ENCODE measurements at places on chromosomes 2 and 18. TPM values are rescaled to one million over a fixed set of nuclear protein-coding genes. Genes with fewer than 3 reads are reported as not detected.

Gene STK39
- total RNA-seq = 19.3 TPM

Gene ANTXR1
- total RNA-seq = 181 TPM

Gene MATN3
- 2.8 TPM for total RNA-seq

Gene ANO7
- 0.45 TPM for total RNA-seq

Gene IL18RAP
- total RNA-seq = not detected

Gene LCLAT1
- total RNA-seq = 35.3 TPM

Gene IHH
- 0.15 TPM for total RNA-seq

Gene TDRD15
- total RNA-seq = not detected

Gene CCDC148
- 0.92 TPM for total RNA-seq

DNA sequence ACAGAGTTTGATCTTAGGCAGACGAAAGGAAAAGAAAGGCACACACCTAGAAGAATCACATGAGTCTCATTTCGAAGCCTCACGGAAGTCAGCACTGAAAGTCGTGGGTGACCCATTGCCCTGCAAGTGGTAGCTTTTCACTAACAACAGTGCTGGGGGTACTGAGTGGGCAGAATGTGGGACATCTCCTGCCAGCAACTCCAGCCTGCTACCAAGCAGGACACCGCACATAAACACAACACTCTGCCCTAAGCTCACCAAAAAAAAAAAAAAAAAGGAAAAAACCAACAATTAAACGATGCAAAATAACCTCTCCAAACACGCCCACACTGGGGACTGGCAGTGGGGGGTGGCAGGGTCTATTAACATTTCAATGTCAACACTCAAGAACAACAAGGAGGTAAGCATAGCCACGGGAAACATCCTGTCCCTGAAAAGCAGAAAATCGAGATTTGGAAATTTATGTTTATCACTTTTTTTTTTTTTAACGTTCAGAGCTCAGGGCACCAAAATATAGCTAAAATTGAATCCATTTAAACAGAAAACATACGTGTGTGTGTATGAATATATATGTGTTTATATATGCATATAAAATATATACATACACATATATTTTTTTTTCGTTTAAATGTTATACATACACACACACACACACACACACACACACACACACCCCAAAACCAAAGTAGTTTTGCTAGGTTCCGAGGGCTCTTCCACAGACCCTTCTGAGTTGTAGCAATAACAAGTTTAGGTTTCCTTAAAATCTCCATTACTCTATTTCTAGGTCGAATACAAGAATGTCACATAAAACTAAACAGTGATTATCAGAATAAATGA, 2.2 kb downstream of the INO80D start:
- DNase-seq = peak; percentile 52

- DNase-seq = no peak
Measured at GRCh38 chr2:198231562-198231961, 427.2 kb downstream of the PLCL1 start.

GRCh38 chr2:180446492-180446891, 439.4 kb upstream of the CWC22 start:
- DNase-seq = no peak

DNA sequence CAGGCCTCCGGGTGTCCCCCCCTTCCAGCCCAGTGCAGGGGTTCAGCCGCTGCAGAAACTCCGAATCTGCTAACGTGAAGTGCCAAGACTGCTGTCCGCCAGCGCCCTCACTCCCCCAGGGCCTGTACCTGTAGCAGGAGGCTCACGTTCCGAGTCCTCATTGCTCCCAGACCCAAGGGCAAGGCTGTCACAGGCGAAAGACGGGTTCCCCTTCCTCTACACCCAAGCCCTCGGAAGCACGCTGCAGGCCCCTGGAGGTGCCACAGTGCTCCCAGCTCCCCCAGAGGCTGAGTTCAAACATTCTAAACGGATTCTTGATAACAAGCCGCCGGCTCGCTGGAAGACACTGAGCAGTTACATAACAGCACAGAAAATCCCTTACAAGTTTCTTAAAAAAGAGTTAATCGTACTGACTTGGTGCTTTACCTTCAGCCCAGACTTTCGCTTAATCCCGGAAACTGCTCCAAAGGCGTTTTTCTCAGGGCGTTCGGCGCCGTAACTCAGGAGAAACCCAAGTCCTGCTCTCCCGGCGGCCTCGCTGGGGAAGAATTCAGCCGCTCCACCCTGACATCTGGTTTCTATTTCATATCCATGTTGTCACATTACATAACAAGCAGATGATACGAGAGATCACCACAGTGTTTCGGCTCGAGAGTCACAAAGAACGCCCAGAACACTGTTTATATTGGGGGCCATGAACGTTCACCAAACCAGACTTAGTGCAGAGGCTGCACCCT, 92.0 kb downstream of the HDAC4 start:
- DNase-seq = no peak

- DNase-seq = peak; percentile 36
Measured at GRCh38 chr2:164456619-164457018, 164.7 kb downstream of the GRB14 start.

GRCh38 chr2:230202430-230203109, 17.2 kb downstream of the SP110 start:
- DNase-seq = no peak

- no peak for DNase-seq
Measured at GRCh38 chr18:35753306-35753910, 171.9 kb downstream of the GALNT1 start.

- no peak for DNase-seq
Measured at GRCh38 chr2:132953771-132954170, 283.8 kb upstream of the LYPD1 start.

- peak; percentile 86 for DNase-seq
Measured at GRCh38 chr2:182066400-182067087, 80.9 kb downstream of the PPP1R1C start.

GRCh38 chr18:3757361-3757760, 307.4 kb downstream of the TGIF1 start:
- no peak for DNase-seq

DNA sequence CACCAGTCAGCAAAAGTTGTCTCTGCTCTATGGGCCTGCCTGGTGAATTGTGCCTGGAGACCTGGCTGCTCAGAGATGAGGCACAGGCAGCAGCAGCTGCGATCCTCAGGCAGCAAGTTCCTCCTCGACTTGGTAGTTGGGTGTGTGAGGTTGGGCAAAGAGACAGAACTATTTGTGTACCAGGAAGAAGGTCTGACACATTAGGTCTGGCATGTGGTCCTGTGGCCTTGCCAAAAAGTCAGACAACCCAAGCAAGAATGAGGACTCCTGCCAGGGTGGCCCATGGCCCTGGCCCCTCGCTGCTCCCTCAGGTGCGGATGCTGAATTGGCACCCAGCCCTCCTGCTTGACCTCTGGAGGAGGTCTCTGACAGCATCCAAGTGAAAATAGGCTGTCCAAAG, 192.7 kb downstream of the DYSF start:
- no peak for DNase-seq

GRCh38 chr2:201808027-201808426, 1.7 kb downstream of the CDK15 start:
- no peak for DNase-seq

DNA sequence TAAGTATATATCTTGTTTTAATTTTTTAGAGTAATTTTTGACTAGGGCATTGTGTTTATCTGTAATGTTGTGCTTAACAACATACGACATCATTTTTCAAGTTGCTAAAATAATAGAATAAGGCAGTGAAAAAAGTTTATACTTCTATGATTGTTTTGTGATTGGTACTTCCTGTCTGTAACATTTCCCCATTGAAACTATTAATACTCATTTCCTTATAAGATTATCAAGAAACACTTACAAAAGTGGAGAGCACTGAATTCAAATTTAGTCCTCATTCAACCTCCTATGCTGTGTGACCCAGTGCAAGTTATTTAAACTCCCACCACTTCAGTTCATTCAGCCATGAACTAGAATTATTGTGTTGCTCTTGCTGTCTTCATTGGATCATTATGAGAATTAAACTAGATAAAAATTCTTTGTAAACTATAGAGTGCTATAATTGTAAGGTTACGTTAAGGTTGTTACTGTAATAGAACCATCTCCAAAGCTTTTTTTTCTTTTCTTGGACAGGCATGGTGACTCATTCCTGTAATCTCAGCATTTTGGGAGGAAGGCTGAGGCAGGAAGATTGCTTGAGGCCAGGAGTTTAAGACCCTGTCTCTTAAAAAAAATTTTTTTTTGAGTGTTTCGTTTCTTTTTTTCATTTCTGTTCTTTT, 2.8 kb downstream of the ETAA1 start:
- peak; percentile 54 for DNase-seq

DNA sequence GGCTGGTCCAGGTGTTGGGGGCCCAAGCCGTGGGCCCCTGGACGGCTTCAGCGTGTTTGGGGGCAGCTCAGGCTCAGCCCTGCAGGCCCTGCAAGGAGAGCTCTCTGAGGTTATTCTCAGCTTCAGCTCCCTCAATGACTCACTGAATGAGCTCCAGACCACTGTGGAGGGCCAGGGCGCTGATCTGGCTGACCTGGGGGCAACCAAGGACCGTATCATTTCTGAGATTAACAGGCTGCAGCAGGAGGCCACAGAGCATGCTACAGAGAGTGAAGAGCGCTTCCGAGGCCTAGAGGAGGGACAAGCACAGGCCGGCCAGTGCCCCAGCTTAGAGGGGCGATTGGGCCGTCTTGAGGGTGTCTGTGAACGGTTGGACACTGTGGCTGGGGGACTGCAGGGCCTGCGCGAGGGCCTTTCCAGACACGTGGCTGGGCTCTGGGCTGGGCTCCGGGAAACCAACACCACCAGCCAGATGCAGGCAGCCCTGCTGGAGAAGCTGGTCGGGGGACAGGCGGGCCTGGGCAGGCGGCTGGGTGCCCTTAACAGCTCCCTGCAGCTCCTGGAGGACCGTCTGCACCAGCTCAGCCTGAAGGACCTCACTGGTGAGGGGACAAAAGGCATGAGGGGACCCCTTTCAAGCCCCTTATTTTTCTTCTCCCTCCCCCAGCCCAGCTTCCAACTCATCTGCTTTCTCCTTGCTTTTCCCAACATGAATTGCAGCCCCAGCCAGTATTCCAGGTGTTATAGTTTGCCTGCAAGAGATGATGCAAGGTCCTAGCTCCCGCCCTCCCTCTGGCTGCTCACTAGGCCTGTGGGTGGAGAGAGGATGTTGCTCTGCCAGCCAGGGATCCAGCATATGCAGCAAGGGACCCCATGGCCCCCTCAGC, 2.9 kb upstream of the KHK start:
- no peak for DNase-seq

- DNase-seq = no peak
Measured at GRCh38 chr2:209549589-209549988, 125.7 kb downstream of the MAP2 start.

DNA sequence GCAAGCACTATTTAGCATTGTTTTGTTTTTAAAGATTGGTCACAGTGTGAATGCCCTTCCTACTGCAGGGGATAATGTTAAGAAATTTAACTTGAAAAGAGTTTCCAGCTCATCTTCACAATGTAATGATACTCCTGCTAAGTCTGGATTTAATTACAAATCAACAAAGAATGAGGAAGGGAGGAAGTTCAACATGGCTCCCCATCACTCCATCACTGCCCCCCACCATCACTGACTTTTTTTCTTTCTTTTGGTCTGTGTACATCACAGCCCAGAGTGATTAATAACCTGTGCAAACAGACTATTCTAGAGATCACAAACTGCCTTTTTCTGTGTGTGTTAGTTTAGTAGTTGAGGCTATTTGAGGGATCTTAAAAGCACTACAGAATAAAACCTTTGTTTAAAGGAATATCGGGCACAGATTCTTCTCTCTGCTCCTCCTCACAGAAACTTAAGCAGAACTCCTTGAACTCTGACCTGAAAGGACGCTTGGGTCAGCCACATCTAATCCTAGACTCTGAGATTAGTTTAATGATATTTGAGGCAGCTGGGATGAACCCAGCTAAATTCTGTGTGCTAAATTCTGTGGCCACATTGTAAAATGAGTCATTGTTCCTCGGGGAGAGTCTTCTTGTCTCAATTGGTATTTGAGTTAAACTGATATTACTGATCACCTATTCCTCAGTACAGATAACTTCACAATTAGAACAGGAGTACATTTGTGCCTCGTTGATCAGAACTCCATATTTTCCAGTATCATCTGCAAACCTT, 47.8 kb downstream of the SATB2 start:
- DNase-seq = no peak

DNA sequence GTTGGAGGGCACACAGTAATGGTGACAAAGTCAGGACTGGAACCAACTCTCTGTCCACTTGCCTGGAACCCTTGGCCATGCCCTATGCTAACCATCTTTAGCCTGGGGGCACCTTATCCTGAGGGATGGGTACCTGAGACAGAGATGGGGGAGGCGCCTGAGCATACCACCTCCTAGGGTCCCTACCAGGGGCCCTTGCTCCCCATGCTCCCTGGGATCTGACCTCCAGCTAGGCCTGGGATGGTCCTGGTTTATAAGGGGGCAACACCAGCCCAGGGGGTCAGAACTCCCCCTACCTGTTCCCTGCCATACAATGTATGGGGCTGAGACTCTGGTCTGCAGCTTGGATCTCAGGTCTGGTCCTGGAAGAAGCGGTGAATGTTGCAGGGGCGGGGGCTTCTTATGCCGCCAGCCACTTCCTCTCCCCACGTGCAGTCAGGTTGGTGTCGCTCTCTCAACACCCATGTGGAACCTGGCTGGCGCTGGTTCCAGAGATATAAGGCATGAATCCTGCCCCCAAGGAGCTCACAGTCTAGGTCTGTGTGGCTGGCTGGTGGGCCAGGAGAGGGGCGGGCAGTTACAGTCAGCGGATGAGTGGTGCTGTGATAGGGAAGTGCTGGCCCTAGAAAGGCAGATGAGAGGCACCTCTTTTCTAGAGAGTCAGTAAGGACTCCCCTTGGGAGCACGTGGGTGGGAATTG, 3.8 kb upstream of the TOGARAM2 start:
- DNase-seq = no peak

GRCh38 chr2:58967736-58968135, 726.6 kb upstream of the FANCL start:
- no peak for DNase-seq

DNA sequence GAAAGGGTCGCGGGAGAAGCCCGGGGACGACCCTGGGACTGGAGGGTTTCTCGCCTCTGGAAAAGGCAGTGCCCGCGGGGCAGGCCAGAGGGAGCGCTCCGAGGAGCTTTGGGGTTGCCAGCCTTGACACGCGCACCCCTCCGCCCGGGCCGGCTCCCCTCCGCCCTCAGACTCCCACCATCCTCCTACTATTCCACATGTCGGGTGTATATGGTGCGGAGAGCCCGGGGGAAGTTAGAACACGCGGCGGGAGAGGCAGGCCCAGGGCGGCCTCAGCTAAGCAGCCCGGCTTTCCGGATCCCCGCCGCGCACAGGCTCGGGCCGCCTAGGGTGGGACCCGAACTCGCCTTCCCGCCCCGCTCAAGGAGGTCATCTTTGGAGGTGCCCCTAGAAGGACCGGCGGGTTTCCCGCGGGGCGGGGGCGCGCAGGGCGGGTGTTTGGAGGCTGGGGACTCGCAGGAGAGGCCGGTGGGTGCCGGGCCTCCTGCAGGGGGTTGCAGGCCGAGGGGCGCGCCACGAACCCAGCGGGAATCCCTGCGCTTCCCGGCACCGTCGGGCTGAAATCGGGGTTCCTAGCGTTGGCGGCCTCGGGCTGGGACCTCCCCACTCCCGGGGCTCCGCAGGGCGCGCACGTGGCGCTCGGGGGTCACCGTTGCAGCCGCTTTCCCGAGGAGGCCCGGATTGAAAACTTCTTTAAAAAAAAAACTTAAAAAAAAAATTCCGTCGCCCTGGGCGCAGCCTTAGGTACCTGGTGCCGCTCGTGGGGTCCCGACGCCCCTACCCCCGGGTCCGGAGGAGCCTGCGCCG, 3.7 kb downstream of the NFATC1 start:
- no peak for DNase-seq

GRCh38 chr2:54628418-54628817, 95.0 kb upstream of the EML6 start:
- DNase-seq = no peak

Measured in A673 (cell line).